Uterus (tissue), 4 donors: ENCODE measurements at places on chromosomes 1 and 21. TPM values are rescaled to one million over a fixed set of nuclear protein-coding genes. Genes with fewer than 3 reads are reported as not detected.

- no peaks in the 10 kb centered on the region for H3K36me3 ChIP-seq
- no peak overlapping the region for H3K27ac ChIP-seq
- no peaks in the 10 kb centered on the region for H3K27me3 ChIP-seq
- DNase-seq = no peak
- no peaks in the 10 kb centered on the region for H3K4me1 ChIP-seq
These were observed 54.7 kb upstream of the ARTN start for GRCh38 chr1:43878854-43879253.

- DNase-seq = no peak
- H3K4me1 ChIP-seq = no peaks in the 10 kb centered on the region
- no peaks in the 10 kb centered on the region for H3K27me3 ChIP-seq
- no peak overlapping the region for H3K27ac ChIP-seq
- H3K36me3 ChIP-seq = no peaks in the 10 kb centered on the region
- no peak overlapping the region for H3K4me3 ChIP-seq
These were observed 2.2 kb upstream of the LYPD8 start for GRCh38 chr1:248757784-248758195.

DNA sequence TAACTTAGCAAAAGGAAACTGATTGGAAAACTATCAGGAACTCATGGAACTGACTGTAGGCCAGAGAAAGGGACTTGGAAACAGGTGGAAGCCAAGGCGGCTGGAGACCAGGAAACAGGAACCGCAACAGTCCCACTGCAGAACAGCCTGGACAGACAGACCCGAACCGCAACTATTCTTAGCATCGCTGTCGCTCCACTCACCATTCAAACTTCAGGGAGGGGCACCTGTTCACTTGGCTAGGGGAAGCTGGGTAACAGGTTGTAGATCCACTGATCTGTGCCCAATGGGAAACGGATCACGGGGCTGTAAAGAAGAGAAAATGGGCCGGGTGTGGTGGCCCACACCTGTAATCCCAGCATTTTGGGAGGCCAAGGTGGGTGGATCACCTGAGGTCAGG is 61.9 kb downstream of the CLSTN1 start:
- no peaks in the 10 kb centered on the region for H3K27me3 ChIP-seq
- no peaks in the 10 kb centered on the region for H3K36me3 ChIP-seq
- no peak overlapping the region for H3K27ac ChIP-seq
- no peak overlapping the region for H3K4me3 ChIP-seq

- no peaks in the 10 kb centered on the region for H3K4me1 ChIP-seq
- H3K27ac ChIP-seq = no peak overlapping the region
- DNase-seq = no peak
These were observed 341.9 kb downstream of the PTBP2 start for GRCh38 chr1:97063532-97063931.

DNA sequence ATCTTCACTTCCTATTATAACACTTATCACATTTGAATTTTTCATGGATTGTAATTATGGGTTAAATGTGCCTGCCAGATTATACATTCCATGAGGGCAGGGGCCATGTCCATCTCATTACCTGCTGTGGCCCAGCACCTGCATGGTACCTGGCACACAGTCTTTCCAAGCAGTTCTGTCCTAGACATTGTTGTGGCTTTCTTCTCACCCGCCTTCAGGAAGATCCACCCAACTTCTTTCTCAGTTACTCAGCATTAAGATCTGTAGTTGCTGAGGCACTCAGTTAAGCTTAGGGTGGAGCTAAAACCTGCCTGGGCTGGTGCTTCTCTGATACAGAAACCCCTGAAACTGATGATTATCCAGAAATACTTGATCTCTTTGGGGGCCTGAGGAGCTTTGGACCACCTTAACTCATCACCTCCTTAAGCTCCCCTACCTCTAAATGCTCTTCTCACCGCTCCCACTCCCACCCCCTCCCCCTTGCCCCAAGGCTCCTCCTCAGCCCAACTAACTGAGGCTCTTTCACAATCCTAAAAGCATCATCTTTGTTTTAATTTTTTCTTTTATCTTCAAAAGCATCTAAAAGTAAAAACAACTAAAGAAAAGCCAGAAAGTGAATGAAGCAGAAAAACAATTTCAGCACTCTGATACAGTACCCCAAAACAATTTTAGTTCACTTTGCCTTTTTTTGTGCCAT is 190.6 kb downstream of the FGGY start:
- peak overlapping the region; percentile 7 for H3K27ac ChIP-seq
- no peak for DNase-seq
- H3K27me3 ChIP-seq = no peaks in the 10 kb centered on the region

CRYAA gene
- not detected for total RNA-seq

INTS7 gene
- total RNA-seq = 11.7 TPM

ASPM gene
- total RNA-seq = 38.0 TPM

PDC gene
- not detected for total RNA-seq
